ENCODE measurements at places on chromosomes 12 and 14. TPM values are rescaled to one million over a fixed set of nuclear protein-coding genes. Genes with fewer than 3 reads are reported as not detected.

MED13L gene
- 34.0 TPM for polyA plus RNA-seq

MYF6 gene
- polyA plus RNA-seq, result 0.71 TPM

EIF2S3B gene
- polyA plus RNA-seq, result 0.27 TPM

NUMB gene
- polyA plus RNA-seq, result 38.3 TPM

RHEBL1 gene
- polyA plus RNA-seq, result 1.6 TPM

GRCh38 chr14:65471038-65471878 is 58.7 kb downstream of the FUT8 start:
- H3K4me1 ChIP-seq, result no peaks in the 10 kb centered on the region
- H3K27ac ChIP-seq, result no peak overlapping the region
- H3K36me3 ChIP-seq, result peaks cover 7% of the 10 kb centered on the region
- no peaks in the 10 kb centered on the region for H3K27me3 ChIP-seq
- no peak overlapping the region for H3K4me3 ChIP-seq

DNA sequence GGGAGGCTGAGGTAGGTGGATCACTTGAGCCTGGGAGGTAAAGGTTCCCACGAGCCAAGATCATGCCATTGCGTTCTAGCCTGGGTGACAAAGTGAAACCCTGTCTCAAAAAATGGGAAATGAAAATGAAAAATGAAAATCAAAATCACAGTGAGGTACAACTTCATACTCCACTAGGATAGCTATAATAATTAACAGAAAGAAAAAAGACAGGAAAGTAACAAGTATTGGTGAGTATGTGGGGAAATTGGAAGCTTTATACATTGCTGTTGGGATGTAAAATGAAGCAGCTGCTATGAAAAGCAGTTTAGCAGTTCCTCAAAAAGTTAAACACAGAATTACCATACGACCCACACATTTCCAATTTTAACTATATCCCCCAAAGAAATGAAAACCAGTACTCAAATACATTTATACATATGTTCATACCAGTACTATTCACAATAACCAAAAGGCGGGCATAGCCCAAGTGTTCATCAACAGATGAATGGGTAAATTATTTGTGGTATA is 22.2 kb downstream of the SGPP1 start:
- H3K36me3 ChIP-seq, result no peaks in the 10 kb centered on the region
- H3K4me3 ChIP-seq, result no peak overlapping the region
- DNase-seq, result no peak
- H3K27me3 ChIP-seq, result no peaks in the 10 kb centered on the region
- no peaks in the 10 kb centered on the region for H3K4me1 ChIP-seq
- H3K27ac ChIP-seq, result no peak overlapping the region

DNA sequence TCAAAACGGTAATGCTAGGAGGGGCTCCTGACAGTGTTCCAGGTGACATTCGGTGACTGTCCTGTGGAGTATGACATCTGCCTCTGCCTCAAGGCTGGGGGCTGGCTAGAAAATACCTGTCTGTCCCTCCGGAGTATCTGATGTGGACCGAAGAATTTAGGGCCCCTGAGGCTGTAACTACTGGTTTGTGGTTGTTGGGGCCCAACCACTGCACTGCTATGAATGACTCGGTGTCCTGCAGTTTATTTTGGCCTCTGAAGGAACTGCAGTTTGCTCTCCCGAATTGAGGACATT is 198.9 kb upstream of the CAND1 start:
- peaks cover 29% of the 10 kb centered on the region for H3K27me3 ChIP-seq
- H3K4me1 ChIP-seq, result peaks cover 11% of the 10 kb centered on the region
- DNase-seq, result no peak
- no peak overlapping the region for H3K4me3 ChIP-seq

DNA sequence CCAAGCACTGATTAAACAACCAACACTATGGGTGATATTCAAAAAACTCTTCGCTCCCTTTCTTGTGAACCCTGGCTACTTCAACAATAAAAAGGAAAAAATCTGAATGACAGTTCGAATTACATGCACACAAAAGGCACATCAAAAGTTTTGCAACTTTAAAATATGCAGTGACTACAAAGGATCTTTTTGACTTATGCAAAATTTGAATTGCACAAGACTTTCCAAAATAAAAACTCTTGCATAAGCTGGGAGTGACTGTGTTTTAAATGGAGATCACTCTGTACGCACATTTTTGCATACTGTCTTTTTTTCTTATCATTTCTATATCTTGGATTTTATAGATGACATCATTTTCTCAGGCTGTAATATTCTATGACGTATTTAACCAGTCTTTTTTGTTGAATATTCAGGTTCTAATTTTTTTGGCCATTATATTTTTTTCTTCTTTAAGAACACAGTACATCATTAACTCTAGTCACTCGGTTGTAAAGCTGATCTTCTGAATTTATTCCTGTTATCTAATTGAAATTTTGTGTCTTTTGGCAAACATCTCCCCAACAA is 667.6 kb upstream of the TBX3 start:
- no peaks in the 10 kb centered on the region for H3K4me1 ChIP-seq
- H3K27ac ChIP-seq, result no peak overlapping the region
- no peak for DNase-seq
- no peaks in the 10 kb centered on the region for H3K27me3 ChIP-seq
- no peak overlapping the region for H3K4me3 ChIP-seq

L3HYPDH gene
- 25.1 TPM for polyA plus RNA-seq

- H3K4me3 ChIP-seq, result peak overlapping the region; percentile 85
- no peak for DNase-seq
- peak overlapping the region; percentile 93 for H3K27ac ChIP-seq
- peaks cover 16% of the 10 kb centered on the region for H3K36me3 ChIP-seq
These were observed 443 bp downstream of the MAGOHB start for GRCh38 chr12:10612984-10613348.

DNA sequence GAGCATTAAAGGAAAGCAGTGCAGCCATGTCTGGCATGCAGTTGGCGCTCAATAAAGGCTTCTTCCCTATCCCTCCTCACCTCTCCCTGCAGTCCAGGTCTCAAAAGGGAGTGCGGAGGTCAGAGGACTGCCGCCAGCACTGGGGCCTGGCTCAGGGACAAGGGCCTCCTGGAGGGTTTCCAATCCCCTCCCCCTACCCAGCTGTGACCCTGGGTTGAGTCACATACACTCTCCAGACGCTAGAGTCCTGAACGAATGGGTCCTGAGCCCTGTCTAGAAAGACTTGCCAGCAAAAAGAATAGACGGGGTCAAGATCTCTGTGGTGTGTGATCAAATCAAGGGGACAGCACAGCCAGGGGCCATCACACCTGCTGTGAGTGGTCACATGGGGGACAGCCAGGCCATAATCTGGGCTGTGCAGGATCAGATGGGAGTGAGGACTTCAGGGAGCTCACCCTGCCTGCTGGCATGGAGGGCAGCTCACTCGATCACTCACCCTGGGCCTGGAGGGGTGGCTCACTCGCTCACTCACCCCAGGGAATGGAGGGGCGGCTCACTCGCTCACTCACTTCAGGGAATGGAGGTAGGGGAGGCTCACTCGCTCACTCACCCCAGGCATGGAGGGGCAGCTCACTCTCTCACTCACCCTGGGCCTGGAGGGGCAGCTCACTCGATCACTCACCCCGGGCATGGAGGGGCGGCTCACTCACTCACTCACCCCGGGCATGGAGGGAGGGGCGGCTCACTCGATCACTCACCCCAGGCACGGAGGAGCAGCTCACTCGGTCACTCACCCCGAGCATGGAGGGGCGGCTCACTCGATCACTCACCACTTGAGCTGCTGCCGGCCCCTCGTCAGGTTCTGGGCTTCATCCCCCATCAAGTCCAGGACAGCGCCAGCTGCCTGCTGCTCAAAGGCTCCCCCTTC is 12.8 kb downstream of the CFAP73 start:
- H3K36me3 ChIP-seq, result peaks cover 89% of the 10 kb centered on the region
- H3K27me3 ChIP-seq, result no peaks in the 10 kb centered on the region
- no peak for DNase-seq
- no peak overlapping the region for H3K27ac ChIP-seq

DNA sequence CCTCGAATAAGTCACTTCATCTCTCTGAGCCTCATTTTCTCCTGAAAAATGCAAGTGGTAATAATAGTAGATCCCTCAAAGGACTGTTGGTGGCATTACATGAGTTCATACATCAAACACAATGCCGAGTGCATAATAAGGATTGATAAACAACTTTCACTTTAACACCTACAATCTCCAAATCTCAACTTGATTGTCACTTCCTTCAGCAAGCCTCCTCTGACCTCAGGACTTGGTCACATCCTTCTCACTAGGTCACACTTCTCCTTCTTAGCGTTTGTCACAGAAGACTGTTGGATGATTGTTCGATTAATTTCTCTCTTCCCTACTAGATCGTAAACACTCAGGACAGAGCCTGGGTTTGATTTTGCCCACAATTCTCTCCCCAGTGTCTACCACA is 7.9 kb upstream of the PRKAB1 start:
- no peak overlapping the region for H3K27ac ChIP-seq
- no peaks in the 10 kb centered on the region for H3K36me3 ChIP-seq
- H3K4me1 ChIP-seq, result no peaks in the 10 kb centered on the region
- no peak overlapping the region for H3K4me3 ChIP-seq
- DNase-seq, result no peak

LRP1-AS gene
- not detected for polyA plus RNA-seq
